ENCODE measurements at places on chromosomes 6 and 20. TPM values are rescaled to one million over a fixed set of nuclear protein-coding genes. Genes with fewer than 3 reads are reported as not detected.

The ADGRF5 gene
- 2.0 TPM for total RNA-seq

The SLC22A16 gene
- total RNA-seq: not detected

The GNAS-AS1 gene
- 0.16 TPM for total RNA-seq

The C6orf141 gene
- total RNA-seq: 2.9 TPM

The OPRL1 gene
- total RNA-seq: 1.1 TPM

The NANP gene
- total RNA-seq: 7.1 TPM

Data from hepatocyte (in vitro differentiated cells).